ENCODE measurements at places on chromosomes 1 and 21. TPM values are rescaled to one million over a fixed set of nuclear protein-coding genes. Genes with fewer than 3 reads are reported as not detected.

The DENND2D gene
- total RNA-seq = 39.3 TPM

The SLC25A34 gene
- 1.6 TPM for total RNA-seq

- DNase-seq = no peak
Measured at GRCh38 chr1:46802081-46802480, 3.2 kb downstream of the CYP4B1 start.

DNA sequence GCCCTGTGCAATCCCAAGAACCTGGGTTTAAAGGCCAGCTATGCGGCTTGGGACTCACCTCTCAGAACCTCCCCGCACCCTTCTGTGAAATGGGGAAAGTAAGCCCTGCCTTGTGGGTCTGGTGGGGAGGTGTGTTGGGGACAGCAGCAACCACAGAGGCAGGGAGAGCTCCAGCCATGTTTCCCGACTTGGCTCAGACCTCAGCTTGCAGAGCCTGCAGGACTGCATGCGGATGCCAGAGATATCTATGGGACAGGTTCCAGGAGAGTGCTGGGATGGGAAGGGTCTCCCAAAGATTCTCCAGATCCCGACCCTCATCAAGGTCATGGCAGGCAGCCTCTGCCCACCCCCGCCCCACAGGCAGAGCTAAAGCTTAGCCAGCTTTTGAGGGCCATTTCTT is 20.2 kb downstream of the PADI1 start:
- DNase-seq = no peak

DNA sequence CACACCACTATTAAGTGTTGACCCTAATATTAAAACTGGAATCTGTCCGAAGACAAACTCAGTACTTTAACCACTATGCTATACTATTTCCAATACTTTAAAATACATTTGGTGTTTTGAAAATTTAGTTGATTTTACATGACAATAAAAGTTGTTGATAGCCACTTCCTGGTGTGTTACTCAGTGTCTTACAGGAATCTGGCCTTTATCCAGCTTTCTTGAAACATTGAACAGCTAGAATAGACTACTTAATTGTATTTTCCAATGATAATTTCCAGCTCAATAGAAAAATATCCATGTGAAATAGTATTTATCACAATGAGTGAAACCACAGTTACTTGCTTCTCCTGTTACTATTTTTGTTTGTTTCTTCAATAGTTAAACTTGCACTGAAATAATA is 369.6 kb upstream of the ADGRL4 start:
- DNase-seq = peak; percentile 1

DNA sequence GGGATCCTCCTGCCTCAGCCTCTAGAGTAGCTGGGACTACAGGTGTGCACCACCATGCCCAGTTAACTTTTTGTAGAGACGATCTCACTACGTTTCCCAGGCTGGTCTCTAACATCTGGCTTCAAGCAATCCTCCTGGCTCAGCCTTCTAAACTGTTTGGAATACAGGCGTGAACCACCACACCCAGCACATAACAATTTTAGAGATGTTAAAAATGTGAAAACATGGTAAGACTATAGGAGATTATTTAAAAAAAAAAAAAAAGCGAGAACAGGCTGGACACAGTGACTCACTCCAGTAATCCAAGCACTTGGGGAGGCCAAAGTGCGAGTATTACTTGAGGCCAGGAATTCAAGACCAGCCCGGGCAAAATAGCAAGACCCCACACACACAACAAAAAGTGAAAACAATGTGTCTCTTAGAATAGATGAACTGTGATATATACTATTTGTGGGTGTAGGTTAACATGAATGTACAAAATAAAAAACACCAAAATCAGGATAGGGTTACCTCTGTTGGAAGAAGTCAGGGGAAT is 19.6 kb downstream of the CCDC18 start:
- DNase-seq = no peak

The EXTL1 gene
- 0.43 TPM for total RNA-seq

The CAMSAP2 gene
- 51.8 TPM for total RNA-seq

DNA sequence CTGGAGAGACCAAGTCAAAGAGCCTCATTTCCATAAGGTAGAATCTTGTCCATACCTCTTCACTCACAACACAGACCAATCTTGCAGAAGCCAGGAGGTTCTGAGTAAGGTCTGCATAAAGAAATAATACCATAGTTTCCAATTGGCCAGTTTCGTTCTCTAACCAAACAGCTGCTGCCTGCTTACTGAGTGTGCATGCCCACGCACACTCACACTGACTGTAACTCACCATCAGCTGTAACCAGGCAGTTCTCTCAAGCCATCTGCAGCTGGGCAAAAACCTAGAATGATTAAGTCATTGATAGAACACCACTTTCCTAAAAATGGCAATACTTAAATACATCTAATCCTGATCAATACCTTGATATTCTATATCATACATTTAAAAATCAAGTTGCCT is 106.6 kb upstream of the VAV3 start:
- no peak for DNase-seq

The BSND gene
- not detected for total RNA-seq

DNA sequence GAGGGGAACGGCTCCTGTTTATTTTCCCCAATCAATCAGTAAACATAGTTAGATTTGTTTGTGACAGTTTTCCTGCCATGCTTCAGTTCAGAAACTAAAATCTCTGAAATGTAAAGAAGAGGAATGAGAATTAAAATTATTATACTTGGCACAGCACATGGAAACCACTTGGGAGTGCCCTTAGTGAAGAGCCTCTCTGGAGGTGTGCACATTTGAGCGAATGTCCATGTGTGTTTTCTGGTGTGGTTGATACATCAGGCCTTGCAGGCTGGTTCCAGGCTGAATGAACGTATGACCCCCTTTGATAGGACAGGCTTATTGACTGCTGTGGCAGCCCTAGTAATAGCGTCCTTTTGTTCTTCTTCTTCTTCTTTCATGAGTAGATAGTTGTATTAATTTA is 27.1 kb downstream of the C4BPA start:
- DNase-seq = no peak

DNA sequence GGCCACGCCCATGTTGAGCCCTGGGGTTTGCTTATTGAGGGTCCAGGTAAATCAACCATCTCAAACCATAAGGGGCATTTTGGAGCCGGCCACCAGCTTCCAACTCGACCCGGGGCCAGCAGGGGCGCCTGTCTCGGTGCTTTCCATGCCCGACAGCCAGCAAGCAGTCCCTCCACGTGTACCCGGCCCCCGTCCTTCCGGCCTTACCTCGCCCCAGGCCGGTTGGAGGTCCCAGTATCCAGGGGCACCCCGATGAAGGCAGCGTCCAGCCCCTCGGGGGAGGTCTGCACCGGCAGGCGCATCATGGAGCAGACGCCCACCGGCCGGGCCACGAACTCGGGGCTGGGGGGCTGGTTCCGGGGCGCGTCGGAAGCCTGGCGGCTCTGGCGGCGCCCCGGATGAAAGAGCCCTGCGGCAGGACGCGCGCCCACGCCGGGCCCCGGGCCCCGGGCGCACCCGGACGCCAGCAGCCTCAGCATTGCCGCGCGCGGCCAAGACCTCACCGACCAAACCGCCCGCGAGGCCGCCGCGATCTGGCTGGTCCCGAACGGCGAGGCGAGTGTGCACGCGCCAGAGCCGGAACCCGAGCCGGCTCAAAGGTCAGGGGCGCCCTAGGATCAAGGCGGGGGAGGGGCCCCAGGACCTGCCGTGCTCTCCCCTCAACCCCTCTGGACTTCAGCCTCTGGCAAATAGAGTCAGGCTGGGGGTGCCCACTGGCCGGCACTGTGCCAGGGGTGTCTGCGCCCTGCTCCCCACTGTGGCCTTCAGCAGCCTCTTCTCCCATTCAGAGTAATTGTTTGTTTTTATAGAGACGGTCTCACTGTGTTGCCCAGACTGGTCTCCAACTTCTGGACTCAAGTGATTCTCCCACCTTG is at the start of gene AGMAT:
Gene AGMAT, minus strand, starts transcription at position 563 of the 875 bp plus-strand sequence. Its CDS starts 84 bp downstream, at position 479.
- peak; percentile 26 for DNase-seq

The ANGPTL3 gene
- total RNA-seq = not detected

DNA sequence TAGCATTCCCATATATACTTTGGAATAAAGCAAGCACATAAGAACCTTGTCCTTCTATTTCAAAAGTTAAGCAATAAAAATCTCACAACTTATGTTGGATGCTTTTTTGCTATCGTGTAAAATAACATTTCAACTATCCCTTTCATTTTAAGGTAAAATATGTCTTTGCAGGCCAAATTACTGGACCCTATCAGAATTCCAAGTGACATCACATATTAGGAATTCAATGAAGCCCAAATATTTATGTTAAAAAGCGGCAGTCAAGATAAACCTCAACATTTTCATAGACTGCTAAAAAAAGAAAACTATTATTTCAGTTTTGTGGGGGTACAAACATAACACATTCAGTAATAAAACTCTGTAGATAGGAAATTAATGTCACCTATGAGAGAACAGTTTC is 252.0 kb downstream of the KCTD3 start:
- peak; percentile 28 for DNase-seq

The FBXO2 gene
- total RNA-seq = 0.20 TPM

- DNase-seq = no peak
Measured at GRCh38 chr1:241799416-241799815, 48.6 kb upstream of the EXO1 start.

DNA sequence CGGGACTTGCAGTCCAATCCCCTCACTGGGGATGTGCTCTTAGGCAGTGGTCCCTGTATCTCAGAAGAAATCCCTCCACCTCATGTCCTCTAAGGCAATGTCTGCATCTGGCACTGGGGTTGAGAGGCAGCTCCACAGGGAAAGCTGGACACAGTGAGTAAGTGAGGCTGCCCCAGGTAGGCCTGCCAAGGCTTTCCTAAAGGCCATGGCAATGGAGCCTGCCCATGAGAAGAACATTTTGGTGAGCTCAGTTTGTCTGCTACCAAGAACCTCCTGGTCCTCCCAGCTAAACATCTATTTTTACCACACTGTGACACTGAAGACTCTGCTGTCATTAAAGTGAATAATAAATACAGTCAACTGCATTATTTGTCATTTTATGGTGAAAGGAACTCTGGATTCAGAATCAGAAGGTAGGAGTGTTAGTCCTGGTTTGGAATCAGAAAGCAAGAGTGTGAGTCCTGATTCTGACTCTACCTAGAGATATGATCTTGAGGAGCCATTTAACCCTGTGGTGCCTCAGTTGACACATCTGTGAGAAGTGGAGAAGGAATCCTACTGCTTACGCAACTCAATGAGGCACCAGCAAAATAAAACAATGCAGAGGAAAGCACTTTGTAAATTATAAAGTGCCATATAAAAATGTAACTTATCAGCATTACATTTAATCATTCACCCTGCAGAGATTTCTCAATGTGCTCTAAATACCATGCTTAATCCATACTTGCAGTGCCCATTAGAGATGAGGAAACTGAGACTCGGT is 41.0 kb downstream of the TBX15 start:
- peak; percentile 7 for DNase-seq

The SPTA1 gene
- total RNA-seq = 0.31 TPM

GRCh38 chr1:234368320-234369032 is 4.8 kb upstream of the COA6 start:
- DNase-seq = no peak

DNA sequence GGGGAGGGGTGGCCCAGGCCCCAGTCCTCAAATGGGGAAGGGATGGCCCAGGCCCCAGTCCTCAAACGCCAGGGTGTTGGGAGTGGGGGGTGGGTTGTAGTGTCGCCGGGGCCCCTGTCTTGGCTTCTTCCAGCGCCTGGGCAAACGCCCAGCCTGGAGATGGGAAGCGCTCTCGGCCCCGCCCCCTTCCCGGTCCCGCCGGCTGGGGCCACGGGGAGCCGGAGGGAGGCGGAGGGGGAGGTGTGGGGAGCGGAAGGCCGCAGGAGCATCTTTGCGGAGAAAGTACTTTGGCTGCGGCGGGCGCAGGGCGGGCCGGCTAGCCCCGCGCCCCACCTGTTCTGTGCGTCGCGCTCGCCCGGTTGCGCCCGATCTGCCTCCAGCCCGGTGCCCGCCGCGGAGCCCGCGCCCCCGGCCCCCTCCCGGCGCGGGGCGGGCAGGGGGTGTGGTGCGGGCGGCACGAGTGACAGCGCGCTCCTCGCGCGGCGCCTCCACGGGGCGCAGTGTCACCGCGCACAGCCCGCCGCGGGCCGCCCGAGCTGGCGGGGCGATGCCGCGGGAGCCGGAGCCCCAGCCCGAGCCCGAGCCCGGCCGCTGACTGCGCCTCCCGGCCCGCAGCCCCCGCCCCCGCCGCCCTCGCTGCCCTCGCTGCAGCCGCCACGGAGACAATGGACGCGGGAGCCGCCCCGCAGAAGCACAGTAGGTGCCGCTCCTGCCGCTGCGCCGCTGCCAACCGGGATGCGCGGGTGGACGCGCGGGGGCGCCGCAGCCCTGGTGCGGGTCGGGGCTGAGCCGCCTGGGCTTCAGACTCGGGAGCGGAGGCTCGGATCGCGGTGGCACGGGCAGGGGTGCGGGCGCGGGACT is 31.1 kb upstream of the PEX10 start:
- DNase-seq = peak; percentile 58

GRCh38 chr21:26766826-26767325 is 78.3 kb downstream of the ADAMTS1 start:
- DNase-seq = no peak

- no peak for DNase-seq
Measured at GRCh38 chr1:201742955-201743805, 85.8 kb upstream of the IPO9 start.

DNA sequence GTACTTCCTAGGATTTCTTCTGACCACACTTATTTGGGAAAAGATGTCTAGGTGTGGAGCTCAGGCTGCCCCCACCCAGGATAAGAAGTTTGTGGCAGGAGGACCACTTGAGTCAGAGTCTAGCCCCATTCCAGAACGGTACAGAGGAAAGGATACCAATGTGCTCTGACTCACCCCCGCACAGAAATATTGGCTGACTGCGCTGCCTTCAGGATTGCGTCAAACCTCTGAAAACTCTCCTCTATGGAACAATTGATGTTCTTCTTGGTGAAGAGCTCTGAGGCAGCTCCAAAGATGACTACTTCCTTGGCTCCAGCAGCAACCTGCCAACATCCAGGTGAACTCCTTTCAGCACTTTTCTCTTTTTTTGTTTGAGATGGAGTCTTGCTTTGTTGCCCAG is 11.2 kb downstream of the HMGCL start:
- DNase-seq = no peak

DNA sequence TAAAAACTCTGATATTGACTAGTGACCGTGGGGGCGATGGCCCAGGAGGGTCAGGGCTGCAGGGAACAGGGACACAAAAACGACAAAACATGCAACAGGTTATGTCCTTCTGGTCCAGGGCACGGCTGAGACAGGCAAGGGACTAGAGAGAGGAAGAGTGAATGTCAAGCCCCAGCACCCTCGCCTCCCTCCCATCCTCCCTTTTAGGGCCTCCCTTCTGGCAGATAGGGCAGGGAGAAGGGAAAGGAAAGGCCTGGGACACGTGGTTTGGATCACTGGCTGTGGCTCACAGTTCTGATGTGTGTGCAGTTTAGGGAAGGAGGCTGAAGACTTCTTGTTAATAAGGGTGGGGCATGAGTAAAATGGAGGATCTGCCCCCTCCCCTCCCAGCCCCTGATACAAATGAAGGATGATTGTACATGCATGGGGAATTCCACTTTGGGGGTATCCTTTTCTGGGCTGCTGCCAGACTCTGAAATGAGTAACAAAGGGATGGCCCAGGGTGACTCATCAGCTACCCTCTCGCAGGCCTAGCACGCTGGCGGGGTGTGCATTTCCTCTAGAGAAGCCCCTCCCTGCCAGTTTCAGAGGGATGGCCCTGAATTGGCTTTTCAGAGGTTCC is 14.2 kb downstream of the CAPN2 start:
- DNase-seq = peak; percentile 74

GRCh38 chr1:191798178-191798577 is 360.1 kb upstream of the RGS18 start:
- DNase-seq = no peak

The ACTN2 gene
- total RNA-seq = 3.6 TPM

GRCh38 chr1:91633438-91633837 is 132.8 kb downstream of the CDC7 start:
- no peak for DNase-seq

GRCh38 chr1:84156210-84156621 is 12.1 kb downstream of the PRKACB start:
- no peak for DNase-seq
